ENCODE measurements at places on chromosomes 6 and 20.

GRCh38 chr20:24254480-24254879 is 214.9 kb upstream of the SYNDIG1 start:
- no peak for DNase-seq

GRCh38 chr6:86147311-86147710 is 504.6 kb upstream of the SYNCRIP start:
- no peak for DNase-seq

DNA sequence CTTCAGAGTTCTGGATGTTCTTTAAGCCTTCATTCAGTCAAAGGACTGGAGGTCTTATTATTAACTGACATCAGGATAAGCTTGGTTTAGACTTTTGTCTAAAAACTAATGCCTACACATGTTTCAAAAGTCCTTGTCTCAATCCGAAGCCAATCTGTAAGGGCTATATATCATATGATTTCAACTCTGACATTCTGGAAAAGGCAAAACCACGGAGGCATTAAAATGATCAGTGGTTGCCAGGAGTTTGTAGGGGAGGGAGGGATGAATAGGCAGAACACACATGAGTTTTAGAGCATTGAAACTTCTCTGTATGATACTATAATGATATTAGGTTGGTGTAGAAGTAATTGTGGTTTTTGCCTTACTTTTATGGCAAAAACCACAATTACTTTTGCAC is 1285.8 kb upstream of the CITED2 start:
- DNase-seq, result no peak

DNA sequence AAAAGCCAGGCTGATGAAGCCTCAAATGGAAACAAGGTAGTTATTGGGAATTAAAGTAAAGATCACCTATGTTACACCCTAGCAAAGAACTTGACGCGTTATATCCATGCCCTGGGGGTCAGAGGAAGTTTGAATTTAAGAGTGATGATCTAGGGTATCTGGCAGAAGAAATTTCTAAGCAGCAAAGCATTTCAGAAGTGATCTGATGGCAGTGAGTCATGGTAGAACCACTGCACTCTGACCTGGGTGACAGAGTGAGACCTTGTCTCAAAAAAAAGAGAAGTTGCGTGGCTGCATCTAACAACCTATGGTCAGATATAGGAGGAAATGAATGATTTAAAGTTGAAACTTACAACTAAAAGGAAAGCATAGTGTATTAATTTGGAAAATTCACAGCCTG is 45.2 kb downstream of the SCP2D1 start:
- no peak for DNase-seq

DNA sequence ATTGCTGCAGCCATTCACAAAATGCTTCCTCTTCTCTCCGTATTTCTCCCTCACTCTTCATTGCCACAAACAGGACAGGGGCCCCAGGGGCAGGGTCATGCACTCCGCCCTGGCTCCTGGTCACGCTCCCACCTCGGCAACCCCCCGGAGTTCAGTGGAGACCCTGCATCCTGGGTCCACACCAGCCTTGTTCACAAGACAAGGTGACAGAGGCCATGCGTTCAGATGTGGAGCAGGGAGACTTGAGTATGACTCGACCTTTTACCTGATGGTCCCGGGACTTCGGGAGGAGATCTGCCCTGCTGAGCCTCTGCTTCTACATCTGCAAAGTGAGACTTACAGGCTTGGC is 49.4 kb downstream of the ANKRD60 start:
- DNase-seq, result no peak

GRCh38 chr20:17024513-17025119 is 202.2 kb upstream of the PCSK2 start:
- DNase-seq, result no peak

DNA sequence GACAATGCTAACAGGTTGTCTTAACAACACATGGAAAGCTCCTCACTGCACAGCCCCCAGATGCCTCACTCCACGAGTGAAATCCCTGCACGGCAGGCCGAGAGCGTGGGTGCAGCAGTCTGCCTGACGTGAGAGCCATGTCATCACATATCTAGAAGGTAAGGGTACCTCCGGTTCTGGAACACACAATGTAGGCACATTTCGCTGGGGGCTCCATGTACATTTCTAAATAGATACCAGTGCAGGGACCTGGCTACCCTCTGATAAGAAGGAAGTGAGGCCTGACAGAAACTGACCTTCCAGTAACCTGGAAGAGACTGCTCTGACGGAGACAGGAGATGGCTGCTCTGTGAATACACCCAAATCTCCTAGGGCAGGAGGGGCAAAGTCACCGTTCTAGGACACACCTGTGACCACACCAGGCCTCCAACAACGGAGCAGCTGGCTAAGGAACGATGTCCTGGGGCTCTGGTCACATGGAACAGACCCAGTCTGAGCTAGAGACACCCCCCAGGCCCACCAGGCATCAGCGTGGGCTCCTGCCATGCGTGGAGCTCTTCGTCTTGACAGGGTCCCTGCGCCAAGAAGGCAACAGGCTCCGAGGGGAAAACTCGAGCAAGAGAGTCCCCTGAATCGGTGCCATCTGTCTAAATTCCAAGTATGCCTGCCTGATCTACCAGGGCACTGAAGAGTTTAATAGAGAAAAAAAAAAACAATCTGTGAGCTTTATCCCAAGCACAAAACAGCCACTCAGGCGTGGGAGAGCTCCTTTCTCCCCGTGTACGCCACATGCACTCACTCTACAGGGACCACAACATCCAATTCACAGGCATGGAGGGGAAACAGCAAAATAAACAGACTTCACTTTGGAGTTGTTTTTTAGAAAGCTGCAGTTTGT is 27.5 kb downstream of the RNASET2 start:
- no peak for DNase-seq

DNA sequence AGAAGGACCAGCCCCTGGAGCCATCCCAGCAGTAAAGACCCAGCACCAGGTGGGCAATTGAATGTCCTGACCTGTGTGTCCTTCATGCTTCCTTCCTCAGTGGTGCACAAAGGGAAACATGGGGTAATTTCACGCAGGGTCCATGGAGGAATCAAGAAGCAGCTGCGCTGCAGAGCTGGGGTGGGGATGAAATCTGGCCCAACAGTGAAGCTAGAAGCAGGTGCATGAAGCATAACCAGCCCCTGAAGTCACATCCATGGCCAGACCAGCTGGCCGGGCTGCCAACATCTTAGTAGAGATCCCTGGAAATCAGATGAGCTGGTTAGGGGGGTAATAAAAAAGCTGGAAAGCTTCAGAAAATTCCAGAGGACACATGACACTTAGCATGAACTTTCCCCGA is 646.7 kb upstream of the DEFB115 start:
- DNase-seq, result no peak

DNA sequence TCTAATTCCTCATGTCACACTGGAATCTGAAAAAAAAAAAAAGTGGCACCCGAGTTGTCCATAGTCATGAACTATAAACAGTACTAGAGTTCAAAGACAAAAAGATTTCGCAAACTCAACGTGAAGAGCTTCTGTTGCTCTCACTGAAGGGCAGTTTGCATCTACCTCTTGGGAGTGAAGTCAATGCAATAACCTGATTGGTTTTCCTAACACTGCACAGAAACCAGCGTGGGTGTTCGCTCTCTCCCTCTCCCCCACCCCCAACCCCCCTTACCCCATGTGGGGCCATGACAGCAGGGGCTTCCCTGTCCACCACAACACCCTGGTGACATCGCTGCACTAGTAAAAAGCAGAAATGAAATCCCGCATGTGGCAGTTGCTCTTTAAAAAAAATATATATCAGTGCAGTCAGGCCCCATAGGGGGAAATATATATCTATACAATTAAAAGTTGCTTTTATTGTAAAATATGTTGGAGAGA is 66.9 kb downstream of the GMPR start:
- no peak for DNase-seq

DNA sequence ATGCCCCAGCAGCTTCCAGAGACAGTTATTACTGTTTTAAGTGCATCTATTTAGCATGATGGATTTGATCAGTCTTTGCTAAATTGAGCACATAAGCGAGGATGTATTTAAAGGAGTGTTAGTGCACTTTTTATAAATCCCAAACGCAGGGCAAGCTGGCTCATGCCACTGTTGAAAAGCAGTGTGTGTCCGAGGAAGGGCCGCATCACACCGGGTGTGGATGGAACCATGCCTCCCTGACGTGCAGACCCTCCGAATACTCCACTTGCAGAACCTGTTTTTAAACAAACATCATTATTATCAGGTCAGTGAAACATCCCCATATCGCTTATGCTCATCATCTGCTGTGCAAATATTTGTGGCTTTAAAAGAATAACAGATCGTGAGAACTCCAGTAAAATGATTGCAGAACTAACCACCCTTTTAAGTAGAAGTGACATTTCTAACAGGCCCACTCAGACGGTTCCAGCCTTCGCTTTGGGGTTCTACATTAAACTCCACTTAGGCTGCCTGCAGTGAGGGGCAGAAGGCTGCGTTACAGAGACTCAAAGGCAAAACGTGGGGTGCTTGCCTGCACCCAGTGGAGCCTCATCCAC is 190.1 kb downstream of the CDH4 start:
- no peak for DNase-seq

DNA sequence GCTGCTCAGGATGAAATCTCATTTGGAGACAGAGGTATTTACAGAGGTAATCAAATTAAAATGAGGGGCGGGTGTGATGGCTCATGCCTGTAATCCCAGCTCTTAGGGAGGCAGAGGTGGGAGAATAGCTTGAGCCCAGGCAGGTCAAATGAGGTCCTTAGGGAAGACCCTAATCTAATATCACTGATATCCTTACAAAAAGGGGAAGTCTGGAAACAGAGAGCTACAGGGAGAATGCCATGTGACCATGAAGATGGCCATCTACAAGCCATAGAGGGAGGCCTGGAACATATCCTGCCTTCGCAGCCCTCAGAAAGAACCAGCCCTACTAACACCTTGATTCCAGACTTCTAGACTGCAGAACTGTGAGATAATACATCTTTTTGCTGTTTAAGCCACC is 8.3 kb downstream of the MTCL3 start:
- DNase-seq, result no peak

- DNase-seq, result no peak
These were observed 320.4 kb upstream of the RNF24 start for GRCh38 chr20:4335722-4336121.

- DNase-seq, result no peak
These were observed 530.2 kb downstream of the BCKDHB start for GRCh38 chr6:80636689-80637088.
